CD4-positive, alpha-beta T cell treated with Interleukin-4 for 1 hour (primary cell): ENCODE measurements at places on chromosomes 1 and 21.

GRCh38 chr21:28742527-28742926 lies 250.2 kb downstream of the LTN1 start:
- no peak for DNase-seq

- no peak for DNase-seq
These were observed 44.1 kb upstream of the DOCK7 start for GRCh38 chr1:62732331-62732730.

DNA sequence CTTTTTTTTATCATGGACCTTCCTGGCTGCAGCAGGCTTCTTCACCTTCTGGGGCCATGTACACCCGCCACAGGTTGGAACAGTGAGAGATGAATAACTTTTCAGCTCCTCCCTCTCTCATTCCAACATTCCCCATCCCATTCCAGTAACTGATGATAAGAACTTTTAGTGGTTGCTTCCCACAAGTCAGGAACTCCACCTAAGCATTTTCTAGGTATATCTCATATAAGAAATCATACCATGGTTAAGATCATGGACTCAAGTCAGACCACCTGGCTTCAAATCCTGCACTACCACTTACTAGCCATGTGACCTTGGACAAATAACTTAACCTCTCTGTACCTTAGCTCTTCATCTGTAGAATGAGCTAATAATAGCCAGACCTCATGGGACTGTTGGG lies 42.5 kb upstream of the RGS8 start:
- no peak for DNase-seq

- DNase-seq: no peak
These were observed 11.9 kb upstream of the SMAP2 start for GRCh38 chr1:40361637-40362036.

GRCh38 chr1:53278298-53278725 lies 40.0 kb upstream of the MAGOH start:
- peak; percentile 63 for DNase-seq

- DNase-seq: no peak
These were observed 178.1 kb downstream of the NTNG1 start for GRCh38 chr1:107318932-107319331.

GRCh38 chr1:93668121-93668520 lies 13.5 kb downstream of the BCAR3 start:
- DNase-seq: no peak

DNA sequence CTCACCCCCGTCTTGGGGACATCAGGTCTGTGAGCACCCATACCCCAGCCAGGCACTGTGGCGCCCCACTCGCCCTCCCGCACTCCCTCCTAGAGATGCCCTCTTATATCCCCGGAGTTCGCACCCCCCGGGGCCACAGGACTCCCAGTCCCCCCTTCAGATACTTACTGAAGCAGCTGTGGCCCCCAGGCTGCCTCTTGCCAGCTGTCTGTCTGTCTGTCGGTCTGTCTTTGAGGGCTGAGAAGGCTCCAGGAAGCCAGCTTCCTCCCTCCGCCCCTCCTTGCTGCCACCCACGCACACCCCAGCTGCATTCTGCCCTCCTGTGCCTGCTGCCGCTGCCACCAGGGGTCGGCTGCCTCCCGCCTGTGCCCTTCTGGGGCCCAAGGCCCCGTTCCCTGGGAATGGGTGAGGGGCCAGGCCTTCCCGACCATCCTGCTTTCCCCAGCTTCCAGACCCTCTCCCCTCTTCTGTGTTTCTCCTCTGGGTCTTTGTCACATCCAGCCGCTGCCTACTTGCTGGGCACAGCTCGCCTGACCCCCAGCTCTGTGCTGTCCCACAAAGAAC lies at the start of gene PTPN7:
TSS of gene PTPN7 (minus strand) at position 226 of the 564 bp plus-strand sequence. CDS start 1,200 bp downstream, outside the sequence.
- DNase-seq: peak; percentile 80

- no peak for DNase-seq
These were observed 44.0 kb downstream of the ZSCAN20 start for GRCh38 chr1:33516428-33516827.

DNA sequence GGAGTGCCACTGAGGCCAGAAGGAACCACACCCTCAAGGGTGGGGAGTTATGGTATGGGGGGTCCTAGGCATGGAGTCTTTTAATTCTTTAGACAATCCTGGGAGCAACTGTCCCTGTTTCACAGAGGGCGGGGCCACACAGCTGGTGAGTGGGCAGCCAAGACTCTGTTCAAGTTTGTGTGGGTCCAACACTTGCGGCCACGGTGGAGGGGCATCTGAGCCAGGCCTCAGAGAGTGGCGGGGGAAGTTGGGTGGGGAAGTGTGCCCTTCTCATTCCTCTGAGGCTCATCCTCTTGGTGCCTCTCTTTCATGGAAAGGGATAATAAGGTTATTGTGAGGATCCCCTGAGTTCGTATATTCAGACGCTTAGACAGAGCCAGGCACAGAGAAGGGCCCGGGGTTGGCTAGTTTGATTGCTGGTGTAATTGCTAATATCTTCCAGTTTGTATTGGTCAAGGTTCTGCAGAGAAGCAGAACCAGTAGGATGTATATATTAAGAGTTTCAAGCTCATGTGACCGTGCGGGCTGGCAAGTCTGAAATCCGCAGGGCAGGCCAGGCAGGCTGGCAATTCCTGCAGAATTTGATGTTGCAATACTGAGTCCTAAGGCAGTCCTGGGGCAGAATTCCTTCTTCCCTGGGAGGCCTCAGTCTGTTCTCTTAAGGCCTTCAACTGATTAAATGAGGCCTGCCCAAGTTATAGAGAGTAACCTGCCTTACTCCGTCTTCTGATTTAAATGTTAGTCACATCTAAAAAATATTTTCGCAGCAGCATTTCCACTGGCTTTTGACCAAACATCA lies 15.9 kb downstream of the PCSK9 start:
- DNase-seq: no peak

- DNase-seq: no peak
These were observed 289.5 kb downstream of the RRAGC start for GRCh38 chr1:38569932-38570656.

DNA sequence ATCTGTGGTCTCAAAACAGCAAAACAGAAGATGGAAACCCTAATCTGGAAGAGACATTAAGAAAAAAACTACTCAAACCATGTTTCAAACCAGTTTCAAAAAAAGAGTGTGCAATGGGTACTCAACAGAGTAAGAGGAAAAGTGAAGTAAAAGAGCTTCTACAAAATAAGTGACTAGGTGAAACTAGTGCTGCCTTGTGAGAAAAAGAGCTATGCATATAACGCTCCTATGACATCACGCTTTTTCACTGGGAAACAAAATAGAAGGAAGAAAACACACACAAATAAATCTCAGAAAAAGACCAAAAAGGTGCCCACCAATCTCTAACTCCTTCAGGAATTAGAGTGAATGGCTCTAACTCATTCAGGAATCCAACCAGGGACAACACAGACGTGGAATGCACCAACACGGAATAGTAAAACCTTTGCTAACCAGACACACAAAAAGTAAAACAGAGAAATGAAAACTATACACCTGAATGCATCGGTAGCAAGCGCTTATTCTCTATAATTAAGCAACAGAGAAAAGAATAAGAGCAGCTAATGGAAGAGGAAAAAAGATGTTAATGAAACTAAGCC lies 1.3 kb downstream of the FOXJ3 start:
- DNase-seq: no peak

- DNase-seq: peak; percentile 16
These were observed 12.0 kb downstream of the ALDH9A1 start for GRCh38 chr1:165686121-165686970.

- no peak for DNase-seq
These were observed 4.6 kb upstream of the ATP13A2 start for GRCh38 chr1:17016317-17016661.

- no peak for DNase-seq
These were observed 3.6 kb upstream of the COL11A1 start for GRCh38 chr1:103111926-103112325.

DNA sequence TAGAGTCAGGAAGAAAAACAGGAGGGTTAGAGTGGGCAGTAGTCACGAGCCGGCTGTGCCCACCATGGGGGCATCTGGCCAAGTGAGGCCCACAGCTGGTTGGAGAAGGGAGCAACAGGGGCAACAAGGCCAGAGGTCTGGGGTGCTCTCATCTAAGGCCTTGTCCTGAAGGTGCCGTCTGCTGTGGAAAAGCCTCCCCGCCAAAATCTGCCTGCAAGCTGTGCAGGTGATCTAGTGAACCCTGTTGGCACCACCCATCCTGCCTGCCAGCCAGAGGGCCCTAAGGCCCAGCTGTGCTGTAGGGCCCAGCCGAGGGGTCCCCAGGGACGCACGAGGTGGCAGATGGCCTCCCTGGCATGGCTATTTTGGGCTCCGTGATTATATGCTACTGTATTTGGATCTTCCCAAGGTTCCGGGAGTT lies 51.3 kb downstream of the LGR6 start:
- no peak for DNase-seq

GRCh38 chr1:216632980-216633379 lies 90.2 kb downstream of the ESRRG start:
- DNase-seq: no peak

GRCh38 chr1:225280563-225280962 lies 147.3 kb downstream of the LBR start:
- no peak for DNase-seq

GRCh38 chr1:189874715-189875435 lies 602.8 kb downstream of the BRINP3 start:
- no peak for DNase-seq

DNA sequence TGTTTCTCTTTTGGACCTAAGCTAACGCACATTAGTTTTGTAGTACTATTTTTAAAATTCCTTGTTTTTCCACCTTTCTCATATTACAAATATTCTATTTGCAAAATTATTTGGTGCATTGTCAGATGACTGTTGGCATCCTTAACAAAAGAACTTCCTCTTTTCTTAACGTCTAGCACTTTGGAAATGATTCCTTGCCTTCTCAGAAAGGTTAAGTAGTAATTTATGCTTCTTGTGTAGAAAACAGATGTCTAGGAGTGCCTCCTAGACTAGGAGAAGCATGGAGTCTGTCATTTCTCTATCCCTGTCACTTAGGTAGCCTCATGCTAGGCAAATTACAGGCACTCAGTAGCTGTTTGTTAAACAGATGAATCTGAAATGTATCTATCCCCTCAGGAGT lies 64.4 kb downstream of the HSPA13 start:
- DNase-seq: no peak

DNA sequence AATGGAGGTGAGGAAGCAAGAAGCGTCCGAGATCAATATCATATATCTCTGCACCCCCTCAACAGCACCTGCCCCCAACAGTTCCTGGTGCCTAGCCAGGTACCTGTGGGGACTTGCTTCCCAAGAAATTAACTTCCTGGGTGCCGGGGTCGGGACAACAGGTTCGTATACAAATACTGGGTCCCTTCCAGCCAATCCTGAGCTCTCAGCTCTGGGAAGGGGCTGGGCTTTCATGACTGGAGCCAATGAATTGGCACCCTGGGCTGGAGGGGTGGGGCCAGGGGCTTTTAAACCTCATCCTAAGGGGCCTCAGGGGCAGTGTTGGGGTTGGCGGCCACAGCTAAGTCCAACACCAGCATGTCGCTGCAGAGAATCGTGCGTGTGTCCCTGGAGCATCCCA lies at the start of gene PADI3:
TSS of gene PADI3 (plus strand) at position 318 of the 400 bp plus-strand sequence. CDS start at position 358, 40 bp downstream.
- DNase-seq: no peak

DNA sequence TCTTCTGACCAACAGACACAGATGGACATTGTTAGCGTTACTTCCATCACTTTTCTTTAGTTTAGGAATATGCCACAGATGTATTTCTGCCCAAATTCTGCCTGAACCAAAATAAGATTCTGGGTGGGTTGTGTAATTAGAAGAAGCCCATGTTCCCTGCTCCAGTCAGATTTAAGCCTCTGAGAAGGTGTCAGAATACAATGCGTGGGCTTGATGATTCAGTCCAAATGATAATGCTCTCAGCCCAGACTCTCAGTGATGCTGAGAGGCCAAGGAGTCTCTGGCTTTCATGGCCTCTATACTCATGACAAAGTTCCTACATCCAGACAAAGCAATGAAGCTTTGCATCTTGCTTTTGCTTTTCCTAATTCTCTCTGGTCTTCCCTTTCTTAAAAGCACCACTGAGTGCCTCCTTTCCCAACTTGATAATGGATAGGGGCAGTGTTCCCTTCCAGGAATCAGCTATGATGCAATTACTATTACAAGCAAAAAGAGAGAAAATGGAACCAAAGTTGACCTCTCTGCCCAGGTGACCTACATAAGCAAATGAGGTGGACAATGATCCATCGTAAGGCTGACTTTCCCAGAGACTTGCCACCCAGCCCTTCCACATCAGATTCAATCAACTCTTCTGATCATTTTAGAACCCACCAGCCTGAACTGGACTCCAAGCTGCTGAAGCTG lies 8.8 kb downstream of the SEC16B start:
- DNase-seq: no peak

DNA sequence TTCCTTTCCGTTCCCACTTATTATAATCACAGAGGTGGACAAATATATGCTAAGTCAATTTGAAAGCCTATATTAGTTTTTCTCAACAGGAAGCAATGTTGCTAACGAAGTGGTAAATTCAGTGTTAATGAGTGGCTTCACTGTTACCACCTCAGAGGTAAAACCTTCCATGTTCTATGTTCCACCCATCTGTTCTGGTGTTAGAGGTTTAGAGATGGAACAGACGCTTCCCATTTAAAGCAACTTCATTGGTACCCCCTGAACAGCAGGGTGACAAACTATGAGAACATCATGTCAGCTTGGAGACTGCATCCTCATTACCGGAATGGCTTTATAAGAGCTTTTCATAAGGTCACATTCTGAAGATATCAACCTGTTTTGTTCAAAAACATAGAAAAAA lies 77.9 kb downstream of the ZNF644 start:
- no peak for DNase-seq

GRCh38 chr1:26690576-26691031 lies 5.2 kb upstream of the ARID1A start:
- DNase-seq: no peak
